ENCODE measurements at places on chromosomes 11 and 22.

GRCh38 chr11:257766-258493 lies 20.3 kb upstream of the NLRP6 start:
- DNase-seq, result peak; percentile 43

DNA sequence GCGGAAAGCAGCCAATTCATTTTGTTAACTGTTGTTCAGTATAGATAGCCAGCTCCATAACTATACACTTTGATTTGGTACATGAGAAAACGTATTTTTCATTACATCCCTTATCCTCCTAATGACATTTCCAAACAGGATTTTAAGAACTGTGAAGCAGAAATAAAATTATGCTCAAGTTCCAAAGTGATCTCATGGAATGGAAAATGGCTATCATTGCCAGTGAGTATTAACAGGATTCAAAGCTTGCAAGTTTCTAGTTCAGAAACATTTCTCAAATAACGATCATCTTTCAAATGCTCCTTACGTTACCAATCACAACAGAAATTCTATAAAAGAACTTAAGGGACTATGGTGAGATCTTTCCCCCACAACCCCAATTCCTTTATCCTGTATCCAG lies 53.7 kb downstream of the CADM1 start:
- no peak for DNase-seq

- DNase-seq, result no peak
Observed at GRCh38 chr11:74025467-74026166, 16.7 kb upstream of the UCP3 start.

- DNase-seq, result no peak
Observed at GRCh38 chr22:27576413-27576812, 225.1 kb downstream of the MN1 start.

GRCh38 chr11:131242476-131243000 lies 127.9 kb upstream of the NTM start:
- no peak for DNase-seq

Data from DMS53 (cell line).